ENCODE measurements at places on chromosomes 13 and 19.
A peak's percentile ranks its signal among the peaks of the same experiment; 100 is the strongest.

GRCh38 chr13:34351134-34351533, 533.2 kb downstream of the RFC3 start:
- no peak for DNase-seq

- DNase-seq: no peak
Measured at GRCh38 chr13:108212886-108213285, 2.5 kb downstream of the LIG4 start.

GRCh38 chr19:32691952-32692726, 518 bp downstream of the NUDT19 start:
- peak; percentile 49 for DNase-seq

DNA sequence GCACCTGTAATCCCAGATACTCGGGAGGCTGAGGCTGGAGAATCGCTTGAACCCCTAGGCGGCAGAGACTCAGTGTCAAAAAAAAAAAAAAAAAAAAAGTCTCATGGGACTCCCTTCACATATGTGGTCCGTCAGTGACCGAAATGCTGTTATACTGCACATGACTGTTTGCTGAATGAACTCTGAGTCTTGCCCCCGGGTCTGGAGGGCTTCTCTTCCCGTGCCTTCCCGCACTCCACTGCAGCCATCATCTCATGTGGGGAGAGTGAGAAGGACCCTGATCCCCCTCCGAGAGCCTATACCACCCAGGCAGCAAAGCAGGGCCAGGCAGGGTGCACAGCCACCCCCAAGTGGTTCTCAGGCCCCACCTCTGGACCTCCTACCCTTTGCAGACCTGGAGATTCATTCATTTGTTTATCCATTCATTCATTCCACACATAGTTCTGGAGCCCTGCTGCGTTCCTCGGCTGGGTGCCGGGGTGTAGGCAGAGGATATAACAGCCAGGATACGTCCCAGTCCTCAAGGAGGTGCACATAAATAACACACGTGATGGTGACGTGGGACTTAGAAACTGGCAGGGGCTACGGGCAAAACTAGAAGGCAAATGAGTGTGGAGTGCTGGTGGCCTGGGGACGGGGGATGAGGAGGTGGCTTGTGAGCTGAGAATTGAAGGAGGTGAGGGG, 14.2 kb downstream of the NDUFA11 start:
- no peak for DNase-seq

GRCh38 chr19:47028195-47028601, 8.6 kb downstream of the NPAS1 start:
- DNase-seq: no peak

DNA sequence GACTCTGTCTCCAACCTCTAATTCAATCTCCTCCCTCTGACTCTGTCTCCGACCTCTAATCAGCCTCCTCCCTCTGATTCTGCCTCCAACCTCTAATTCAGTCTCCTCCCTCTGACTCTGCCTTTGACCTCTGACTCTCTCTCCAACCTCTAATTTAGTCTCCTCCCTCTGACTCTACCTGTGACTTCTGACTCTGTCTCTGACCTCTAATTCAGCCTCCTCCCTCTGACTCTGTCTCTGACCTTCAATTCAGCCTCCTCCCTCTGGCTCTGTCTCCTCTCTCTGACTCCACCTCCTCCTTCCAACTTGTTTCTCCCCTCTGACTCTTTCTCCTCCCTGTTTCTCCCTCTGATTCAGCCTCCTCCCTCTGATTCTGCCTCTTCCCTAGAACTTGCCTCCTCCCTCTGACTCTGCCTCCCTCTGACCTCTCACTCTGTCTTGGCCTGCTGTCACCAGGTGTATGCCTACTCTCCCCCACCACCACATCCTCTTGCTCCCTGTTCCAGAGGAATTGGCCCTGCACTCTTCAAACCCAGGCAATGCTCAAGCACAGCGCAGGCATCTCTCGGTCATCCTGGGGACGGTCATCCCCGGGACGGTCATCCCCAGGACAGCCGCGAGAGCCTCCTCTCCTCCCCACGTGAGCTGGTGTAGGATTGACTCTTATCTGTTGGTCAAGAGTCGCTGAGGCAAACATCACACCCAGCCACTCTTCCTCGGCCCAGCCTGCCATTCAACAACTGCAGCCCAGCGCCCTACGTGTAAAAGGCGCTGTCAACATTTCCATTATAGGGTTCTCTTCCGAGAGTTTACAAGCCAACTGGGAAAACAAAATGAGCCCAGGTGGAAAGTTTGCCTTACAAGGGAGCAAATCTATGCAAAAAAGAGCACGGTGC, 60.2 kb downstream of the ZIC5 start:
- no peak for DNase-seq

- peak; percentile 59 for DNase-seq
Measured at GRCh38 chr19:55640577-55641425, at the start of gene ZNF580. ZNF580 (plus strand) TSS chr19:55641002; CDS start chr19:55642509, 1,507 bp downstream.

- DNase-seq: no peak
Measured at GRCh38 chr19:42328854-42329253, 3.4 kb downstream of the MEGF8 start.

DNA sequence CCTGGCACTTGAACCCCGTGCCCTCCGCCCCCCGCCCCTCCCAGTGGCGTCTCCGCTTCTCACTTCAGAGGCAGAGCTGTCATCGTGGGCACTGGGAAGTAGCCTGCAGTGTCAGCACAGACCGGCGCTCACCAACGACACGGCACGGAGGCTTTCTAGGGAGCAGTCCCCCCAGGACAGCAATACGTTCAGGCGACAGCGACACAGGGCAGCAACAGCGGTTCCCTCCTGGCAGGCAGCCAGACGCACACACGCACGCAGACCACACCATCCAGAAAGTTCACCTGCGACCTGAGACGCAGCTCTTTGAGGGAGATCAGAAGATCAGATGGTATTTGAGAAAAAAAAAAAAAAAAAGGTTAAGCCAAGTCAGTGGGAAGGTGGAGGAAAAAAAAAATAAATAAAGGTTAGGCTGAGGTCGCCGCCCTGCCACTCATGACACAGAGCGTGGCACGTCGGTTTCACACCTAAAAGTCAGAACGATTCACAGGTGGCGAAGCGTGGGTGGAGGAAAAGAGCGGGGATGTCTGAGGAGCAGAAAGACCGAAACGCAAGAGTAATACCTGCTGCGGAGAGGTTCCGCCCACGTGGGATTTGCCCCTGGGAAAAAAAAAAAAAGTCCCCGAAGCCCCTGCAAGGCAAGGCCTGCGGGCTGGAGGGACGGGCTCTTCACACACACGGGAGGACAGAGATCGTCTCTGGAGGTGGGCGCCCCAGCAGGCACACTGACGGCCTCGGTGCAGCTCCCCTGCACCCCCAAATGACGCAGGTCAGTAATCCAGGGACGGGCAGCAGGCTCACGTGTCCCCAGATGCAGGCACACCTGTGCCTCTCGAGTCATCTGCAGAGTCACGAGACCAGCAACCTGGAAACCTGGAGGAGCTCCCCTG, 94.5 kb downstream of the GNG7 start:
- peak; percentile 59 for DNase-seq

DNA sequence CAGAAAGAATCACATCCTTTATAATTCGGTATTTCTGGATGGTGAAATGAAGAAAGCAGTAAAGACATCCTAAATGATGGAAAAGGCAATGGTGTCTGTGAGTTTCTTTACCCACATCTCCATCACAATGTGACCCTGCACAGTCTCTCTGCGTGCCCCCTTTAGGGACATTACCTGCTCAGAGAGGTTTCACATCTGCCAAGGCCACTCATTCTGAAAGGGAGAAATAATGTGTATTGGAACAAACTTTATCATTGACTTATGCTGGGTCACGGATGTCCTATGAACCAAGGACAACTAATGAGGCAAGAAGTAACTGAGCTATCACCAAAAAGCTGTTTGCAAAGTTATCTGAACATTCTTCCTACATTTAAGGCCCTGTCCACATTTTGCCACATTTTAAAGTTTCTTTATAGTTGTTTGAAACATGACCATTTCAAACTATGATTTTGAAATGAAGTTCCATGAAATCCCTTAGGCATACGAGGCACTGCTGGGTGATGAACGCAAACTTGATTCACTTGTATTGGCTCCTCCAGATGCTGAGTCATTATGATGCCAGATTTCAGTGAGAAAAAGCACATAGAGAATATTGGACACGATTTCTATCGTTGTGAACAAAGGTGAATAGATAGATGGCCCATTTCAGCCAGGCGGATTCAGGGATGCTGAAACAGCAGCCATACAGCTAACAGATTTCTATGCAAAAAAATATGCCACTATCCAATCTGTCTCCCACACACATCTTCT, 63.5 kb upstream of the HMGB1 start:
- DNase-seq: no peak

- DNase-seq: no peak
Measured at GRCh38 chr13:72530471-72530870, 197.0 kb downstream of the MZT1 start.

GRCh38 chr19:585551-586110, 4.0 kb upstream of the HCN2 start:
- no peak for DNase-seq

DNA sequence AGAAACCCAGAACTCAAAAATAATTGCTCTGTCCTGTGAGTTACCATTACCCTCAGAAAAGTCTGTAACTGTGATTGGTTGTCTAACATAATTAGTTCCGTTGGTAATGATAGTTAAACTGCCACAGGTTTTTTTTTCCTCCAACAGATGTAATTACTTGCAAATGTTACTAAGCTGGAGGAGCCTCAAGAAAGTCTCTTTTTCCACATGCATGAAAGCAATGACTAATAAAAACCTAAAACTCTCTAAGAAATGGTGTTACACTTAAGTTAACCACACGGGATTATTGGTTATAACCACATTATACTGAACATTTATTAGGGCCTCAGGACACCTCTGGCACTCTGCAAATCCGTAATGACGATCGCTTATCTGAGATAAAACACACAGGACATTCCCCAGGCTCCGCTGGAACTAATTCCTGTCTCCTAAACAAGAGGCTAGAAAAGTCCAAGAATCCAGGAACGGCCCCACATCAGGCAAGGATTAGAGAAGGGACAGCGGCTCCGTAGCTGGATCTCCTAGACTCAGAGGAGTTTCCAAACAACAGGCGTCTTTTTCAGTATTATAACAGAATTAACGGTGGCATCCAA, 753 bp downstream of the ZNF235 start:
- peak; percentile 2 for DNase-seq

DNA sequence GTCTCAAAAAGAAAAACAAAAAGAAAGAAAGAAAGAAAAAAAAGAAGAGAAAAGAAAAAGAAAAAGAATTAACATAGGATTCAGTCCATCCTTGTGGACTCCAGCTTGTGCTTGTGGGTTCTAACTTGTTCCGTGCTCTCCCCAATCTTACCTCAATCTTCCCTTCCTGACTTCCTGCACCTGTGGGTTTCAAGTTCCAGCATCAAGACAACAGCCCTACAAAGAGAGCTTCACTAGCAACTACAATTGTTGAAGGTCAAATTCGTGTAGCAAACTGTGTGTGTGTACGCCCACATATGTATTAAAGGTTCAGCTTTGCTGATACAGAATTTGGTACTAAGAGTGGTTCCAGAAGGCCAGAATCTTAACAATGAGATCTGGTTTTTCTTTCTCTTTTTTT, 25.3 kb downstream of the FXYD5 start:
- DNase-seq: no peak

GRCh38 chr13:23628765-23629565, 58.8 kb downstream of the TNFRSF19 start:
- no peak for DNase-seq

GRCh38 chr19:7328647-7329046, 20.1 kb upstream of the ARHGEF18 start:
- no peak for DNase-seq

- no peak for DNase-seq
Measured at GRCh38 chr13:70128098-70128497, 19.8 kb upstream of the KLHL1 start.

- DNase-seq: no peak
Measured at GRCh38 chr13:20801707-20802106, 27.9 kb upstream of the EEF1AKMT1 start.

GRCh38 chr13:74190999-74191398, 56.8 kb upstream of the KLF12 start:
- no peak for DNase-seq

DNA sequence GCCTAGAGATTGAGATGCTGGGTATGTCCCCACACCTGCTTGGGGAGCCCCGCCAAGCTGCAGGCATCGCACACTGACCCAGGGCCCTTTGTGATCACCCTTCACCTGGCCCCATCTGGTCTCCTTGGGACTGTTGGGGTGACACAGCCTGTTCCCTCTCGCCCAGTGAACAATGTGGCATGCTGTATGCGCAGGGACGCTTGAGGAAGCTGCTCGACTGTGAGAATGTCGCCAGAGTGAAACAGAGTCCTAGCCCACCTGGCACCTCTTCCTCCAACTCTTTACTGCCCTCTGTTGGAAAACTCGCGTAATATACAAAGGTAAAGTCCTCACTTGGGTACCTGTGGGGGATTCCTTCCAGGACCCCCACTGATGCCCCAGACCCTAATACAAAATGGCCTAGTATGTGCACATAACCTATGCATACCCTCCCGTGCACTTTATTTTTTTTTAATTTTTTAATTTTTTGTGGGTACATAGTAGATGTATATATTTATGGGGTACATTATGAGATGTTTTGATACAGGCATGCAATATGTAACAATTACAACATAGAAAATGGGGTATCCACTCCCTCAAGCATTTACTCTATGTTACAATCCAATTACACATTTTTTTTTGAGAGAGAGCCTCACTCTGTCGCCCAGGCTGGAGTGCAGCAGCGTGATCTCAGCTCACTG, 9.0 kb downstream of the BLOC1S3 start:
- DNase-seq: no peak

- DNase-seq: no peak
Measured at GRCh38 chr13:29664591-29664990, 69.1 kb upstream of the SLC7A1 start.

- DNase-seq: no peak
Measured at GRCh38 chr13:24682353-24682752, 2.1 kb downstream of the ATP12A start.

DNA sequence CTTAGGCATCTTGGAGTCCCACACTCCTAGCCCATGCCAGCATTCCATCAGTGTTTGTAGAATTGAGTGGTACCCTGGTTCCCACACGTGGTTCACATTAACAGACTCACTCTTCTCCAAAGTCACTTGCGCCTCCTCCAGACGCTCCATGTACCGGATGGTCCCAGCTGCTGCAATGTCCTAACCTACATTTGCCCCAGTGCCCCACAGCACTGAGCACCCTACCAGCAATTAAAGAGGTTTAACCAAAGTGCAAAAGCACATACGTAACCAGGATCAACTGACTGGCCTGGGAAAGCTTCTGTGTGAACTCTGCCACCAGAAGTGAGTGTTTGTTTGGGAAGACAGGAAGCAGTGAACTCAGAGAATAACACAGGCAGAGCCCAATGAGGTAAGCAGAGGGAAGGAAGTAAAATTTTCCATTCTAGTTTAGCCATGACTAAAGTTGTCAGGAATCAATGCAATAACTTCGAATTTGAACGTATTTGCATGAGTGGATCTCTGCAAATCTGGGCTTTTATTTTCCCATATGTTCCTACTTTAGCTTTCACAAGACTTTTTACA, 7.3 kb upstream of the MEDAG start:
- DNase-seq: no peak

- DNase-seq: no peak
Measured at GRCh38 chr19:14197882-14198281, 8.1 kb downstream of the ADGRL1 start.
